ENCODE measurements at places on chromosomes 4 and X.
A peak's percentile ranks its signal among the peaks of the same experiment; 100 is the strongest.

DNA sequence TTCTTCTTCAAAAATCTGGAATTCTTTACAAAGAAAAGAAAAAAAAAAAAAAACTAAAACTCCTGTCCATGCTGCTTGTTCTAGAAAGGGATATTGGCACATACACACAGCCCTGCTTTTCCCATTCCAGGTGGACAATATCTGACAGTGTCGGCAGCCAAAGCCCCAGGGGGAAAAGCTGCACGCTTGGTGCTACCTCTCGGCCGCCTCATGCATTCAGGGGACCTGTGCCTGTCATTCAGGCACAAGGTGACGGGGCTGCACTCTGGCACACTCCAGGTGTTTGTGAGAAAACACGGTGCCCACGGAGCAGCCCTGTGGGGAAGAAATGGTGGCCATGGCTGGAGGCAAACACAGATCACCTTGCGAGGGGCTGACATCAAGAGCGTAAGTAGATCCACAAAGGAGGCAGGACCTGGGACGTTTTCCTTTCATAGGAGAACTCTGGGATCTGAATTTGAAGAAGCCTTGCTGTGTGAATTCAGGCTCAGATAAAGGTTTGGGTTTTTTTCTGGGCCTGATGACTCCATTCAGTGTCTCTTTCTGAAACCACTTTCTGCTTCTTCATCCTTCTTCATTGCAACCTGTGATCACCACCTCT is 71.9 kb downstream of the NPNT start:
- DNase-seq: no peak

GRCh38 chr4:123741906-123742305 is 345.3 kb downstream of the SPRY1 start:
- peak; percentile 47 for DNase-seq

DNA sequence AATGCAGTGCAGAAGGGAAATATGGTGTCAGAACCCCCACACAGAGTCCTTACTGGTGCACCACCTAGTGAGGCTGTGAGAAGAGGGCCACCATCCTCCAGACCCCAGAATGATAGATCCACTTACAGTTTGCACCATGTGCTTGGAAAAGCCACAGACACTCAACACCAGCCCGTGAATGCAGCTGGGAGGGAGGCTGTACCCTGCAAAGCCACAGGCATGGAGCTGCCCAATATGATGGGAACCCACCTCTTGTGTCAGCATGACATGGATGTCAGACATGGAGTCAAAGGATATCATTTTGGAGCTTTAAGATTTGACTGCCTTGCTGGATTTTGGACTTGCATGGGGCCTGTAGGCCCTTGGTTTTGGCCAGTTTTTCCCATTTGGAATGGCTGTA is 34.2 kb upstream of the PGM2 start:
- DNase-seq: no peak

DNA sequence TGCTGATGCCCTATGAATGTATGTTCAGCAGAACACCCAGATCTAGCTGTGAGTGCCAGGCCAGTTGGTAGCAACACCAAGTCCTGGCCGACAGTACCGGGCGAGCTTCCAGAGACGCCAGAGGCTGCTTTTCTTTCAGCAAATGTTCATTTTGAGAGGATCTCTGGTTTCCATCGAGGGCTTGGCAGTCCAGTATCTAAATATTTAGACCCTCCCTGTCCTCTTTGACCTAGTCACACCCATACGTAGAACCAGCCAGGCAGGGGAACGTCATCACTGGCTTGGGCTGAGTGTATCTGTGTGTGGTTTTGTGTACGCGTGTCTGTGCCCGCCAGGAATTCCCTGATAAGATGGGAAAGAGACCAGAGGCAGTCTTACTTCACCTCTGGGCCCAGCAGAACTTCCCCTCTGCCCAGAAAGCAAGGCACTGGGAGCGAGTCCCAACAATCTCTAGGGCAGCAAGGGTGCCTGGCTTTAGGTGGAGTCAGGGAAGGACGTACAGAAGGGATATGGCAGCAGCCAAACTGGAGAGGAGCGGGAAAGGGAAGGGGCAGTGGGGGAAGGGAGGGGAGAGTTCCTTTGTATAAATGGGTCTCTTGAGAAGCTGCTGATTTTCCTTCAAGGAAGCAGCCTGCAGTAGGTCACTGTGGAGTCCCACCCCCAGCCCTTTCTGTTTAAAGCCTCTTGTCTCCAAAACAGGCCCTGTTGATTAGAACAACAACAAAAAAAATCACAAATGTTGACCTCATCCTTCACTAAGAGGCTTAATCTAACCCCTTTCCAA is 15.0 kb upstream of the ELF4 start:
- no peak for DNase-seq

GRCh38 chr4:161133586-161134276 is 1030.1 kb downstream of the FSTL5 start:
- DNase-seq: no peak

DNA sequence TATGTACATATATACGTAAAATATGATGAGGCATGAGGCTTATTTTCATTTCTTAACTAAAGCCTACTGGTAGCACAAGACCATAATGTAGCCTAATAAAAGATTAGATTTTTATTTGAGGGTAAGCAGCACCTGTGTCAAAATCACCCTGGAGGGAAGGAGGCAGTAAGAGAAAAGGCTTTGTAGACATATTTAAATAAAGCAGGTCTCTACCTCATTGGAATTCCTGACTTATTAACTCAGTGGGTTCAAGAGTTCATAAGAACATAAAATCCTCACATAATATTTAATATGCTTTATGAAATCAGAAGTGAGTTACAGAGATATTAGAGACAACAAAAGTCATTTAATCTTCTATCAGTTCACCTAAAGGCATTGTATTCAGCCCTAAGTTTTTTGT is 261.6 kb upstream of the ANKRD50 start:
- DNase-seq: no peak

DNA sequence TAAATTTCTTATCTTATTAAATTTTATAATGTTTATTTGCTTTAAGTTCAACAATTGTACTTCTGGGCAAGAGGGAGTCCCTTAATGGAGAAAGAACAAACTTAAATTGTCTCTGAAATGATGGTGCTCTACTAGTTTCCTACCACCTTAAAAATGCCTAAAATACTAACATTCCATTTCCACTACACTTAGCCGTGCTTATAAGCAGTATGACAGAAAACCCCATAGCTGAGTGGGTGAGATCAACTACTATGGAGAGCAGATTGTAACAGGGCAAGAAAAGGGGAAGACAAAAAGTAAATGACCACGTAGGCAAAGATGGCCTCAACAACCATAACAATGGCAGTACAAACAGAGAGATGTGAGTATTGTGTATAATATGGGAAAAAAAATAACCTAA is 35.0 kb downstream of the RFC1 start:
- DNase-seq: no peak

DNA sequence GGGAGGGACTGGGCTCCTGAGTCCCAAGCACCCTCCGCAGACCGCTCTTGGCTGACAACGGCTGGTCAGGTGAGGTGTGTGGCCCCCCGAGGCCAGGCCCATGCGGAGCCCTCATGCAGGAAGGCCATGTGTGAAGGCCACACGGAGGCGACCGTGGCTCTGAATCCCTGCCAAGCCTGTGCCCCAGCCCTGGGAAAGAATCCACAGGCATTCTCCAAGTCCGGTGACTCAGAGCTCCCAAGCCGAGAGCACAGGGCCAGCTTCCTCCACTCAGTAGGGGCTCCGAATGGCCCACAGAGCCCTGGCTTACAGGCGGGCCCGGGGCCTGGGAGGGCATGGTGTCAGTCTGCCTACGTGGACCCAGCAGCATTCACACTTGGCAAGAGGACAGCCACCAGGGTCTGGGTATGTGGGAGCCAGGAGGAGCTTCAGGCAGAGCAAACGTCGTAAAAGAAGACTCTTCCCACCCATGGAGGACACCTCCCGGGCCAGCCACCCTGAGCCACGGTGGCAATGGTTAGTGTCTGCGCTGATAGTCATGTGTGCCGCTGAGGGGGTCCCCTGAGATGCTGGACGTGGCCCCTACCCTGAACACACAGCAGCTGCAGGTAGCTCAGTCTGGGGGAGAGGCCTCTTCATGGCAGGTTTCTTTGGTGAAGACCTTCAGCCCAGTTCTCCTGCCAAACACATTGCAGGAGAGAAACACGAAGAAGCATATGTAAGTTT is 105.7 kb downstream of the PSAPL1 start:
- peak; percentile 84 for DNase-seq

GRCh38 chr4:166518776-166519175 is 645.7 kb downstream of the TLL1 start:
- DNase-seq: no peak

- DNase-seq: peak; percentile 17
Measured at GRCh38 chrX:131734621-131735020, 190.7 kb downstream of the OR13H1 start.

- no peak for DNase-seq
Measured at GRCh38 chr4:95379633-95380032, 169.1 kb downstream of the UNC5C start.

DNA sequence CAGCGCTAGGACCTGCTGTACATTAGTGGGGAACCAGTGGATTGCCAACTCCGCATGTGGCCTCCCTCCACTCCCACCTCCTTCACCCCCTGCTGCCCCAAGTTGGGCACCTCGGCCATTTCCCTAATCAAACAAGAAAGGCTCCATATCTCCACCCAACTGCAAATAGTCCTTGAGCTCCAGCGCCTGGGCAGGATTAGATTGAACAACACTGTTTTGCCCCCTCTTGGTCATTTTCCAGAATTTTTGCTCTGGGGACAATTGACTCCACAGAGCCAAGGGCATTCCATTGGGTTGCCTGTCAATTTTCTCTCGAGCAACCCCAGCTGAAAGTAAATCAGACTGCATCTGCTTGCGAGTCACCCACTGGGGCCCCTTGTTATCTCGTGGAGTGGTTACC is 29.6 kb downstream of the CXCL13 start:
- DNase-seq: no peak

- DNase-seq: no peak
Measured at GRCh38 chr4:78556665-78557064, 5.1 kb downstream of the ANXA3 start.

- no peak for DNase-seq
Measured at GRCh38 chr4:178086320-178086719, 644.1 kb upstream of the AGA start.

DNA sequence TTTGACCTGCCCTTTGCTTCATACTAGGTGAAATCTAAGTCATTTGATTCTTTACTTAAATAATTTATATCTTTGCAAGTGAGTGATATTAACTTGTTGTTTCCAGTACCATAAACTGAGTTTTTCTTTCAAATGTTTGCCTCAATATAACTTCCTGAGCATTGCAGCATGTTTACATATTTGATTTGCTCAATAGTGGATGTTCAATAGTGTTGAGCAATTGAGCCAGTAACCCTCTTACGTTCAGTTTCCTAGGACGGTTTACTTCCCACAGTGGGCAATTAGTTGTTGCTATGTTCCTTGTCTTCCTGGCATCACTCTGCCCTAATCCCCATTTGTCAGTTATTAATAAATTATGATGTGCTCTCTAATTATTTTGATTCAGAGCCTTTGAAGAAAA is 278.5 kb downstream of the EPHA5 start:
- DNase-seq: no peak

DNA sequence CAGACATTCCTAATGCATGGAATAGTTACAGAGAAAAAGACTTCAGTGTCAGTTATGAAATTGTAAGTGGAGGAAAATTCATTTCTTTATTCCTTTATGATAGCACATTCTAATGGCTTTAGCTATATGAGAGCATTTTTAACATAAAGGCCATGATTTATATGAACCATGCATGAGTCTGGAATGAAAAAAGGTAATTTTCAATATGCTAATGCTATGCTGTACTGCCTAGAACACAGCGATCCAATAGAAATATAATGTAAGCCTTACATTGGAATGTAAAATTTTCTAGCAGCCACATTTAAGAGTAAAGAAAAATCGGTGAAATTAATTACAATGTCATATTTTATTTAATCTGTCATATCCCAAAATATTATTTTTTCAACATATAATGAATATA is 932.0 kb downstream of the C4orf33 start:
- no peak for DNase-seq

DNA sequence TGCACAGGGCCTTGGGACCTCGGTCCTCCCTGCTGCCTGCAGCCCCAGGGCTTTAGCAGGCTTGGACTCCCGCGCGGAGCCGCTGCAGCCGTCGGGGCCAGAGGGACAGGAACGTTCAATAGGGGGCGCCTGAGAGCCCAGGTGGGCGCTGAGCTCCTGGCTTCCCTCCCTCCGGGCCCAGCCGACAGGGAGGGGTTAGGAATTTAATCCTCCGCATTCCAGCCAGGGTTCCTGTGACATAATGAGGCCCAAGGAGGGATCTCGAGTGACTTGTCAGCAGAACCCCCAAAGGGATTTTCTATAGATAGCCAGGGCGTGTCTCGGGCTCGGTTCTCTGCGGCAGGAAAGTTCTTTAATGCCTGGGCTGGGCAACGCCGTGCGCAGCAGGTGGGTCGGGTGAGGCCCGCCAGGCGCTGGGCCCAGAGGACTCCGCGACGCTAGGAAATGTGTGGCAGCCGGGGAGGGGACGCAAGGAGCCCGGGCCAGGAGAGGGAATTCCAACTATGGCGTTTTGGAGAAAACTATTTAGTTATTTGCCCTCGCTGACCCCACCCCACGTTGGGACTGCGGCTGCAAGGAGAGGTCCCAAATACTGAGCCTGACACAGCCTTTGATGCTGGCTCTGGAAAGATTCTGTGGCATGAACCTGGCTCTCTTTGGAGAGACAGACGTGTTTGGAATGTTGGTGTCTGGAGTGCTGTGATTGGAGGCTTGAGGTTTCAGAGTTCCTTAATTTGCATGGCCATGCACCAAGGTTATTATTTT is 285.2 kb upstream of the GATB start:
- DNase-seq: peak; percentile 29

DNA sequence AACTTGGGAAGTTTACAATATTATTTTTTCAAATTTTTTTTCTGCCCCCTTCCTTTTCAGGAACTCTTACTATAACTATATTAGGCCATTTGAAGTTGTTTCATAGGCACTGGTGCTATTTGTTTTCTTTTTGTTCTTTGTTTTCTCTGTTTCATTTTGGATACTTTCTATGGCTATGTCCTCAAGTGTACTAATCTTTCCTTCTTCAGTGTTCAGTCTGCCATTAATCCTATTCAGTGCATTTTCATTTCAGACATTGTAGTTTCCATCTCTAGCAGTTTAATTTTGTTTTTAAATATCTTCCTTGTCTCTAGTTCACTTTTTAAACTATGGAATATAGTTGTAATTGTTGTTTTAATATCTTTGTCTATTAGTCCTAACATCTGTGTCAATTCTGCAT is 48.0 kb upstream of the SMAD1 start:
- no peak for DNase-seq

DNA sequence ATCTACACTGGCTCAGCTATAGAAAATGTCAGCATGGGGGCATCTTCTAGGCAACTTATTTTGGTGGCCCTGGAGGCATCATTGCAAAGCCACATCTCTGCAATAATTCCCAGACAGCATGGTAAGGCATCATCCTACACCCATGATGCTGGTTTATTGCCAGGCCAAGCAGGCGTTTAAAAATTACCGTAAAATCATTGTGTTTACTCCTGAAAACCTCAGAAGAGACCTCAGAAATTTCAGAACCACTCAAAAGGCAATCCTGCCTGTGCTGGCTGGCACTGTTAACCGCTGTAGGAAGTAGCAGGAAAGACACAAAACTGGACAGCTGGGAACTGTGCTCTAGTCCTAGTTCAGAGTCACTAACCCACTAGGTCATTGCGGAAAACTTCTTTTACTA is 63.2 kb downstream of the MID1 start:
- DNase-seq: no peak
